ENCODE measurements at places on chromosomes 3 and 15. TPM values are rescaled to one million over a fixed set of nuclear protein-coding genes. Genes with fewer than 3 reads are reported as not detected.

DNA sequence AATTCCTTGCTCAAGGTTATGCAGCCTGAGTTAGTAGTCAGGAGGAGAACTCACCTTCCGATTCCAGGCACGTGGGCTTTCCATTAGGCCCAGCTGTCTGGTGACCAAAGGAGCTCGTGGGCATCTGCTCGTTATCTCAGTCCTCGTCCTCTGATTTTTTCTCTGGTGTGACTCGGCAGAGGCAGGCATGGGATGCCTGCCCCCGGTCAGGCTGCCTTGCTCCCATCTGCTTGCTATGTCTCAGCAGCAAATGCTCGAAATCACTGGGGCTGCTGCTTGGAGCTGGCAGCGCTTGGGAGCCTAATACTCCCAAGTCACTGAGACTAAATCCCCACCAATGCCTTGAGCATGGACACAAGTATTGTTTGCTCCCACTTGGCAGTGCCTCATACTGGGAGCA lies 84.5 kb upstream of the NMNAT3 start:
- H3K4me3 ChIP-seq, result no peak overlapping the region
- no peaks in the 10 kb centered on the region for H3K27me3 ChIP-seq
- no peak overlapping the region for H3K27ac ChIP-seq
- H3K4me1 ChIP-seq, result peaks cover 2% of the 10 kb centered on the region
- H3K36me3 ChIP-seq, result no peaks in the 10 kb centered on the region

Gene DPPA2
- not detected for total RNA-seq

DNA sequence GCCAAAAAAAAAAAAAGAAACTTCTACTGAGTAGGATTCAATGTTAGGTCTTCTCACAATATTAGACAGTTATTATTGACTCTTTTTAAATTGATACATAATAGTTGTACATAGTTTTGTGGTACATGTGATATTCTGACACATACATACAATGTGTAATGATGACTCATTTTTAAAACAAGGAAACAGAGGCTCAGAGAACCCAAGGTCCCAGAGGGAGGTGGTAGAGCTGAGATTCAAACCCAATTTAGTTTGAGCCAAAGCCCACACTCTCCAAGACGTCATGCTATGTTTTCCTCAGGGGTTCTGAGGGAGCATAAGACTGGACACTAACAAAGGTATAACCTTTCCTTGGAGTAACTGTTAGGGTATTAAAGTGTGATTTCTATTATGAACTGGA lies 40.6 kb downstream of the MYO5C start:
- DNase-seq, result no peak
- H3K36me3 ChIP-seq, result no peaks in the 10 kb centered on the region
- no peak overlapping the region for H3K4me3 ChIP-seq
- no peaks in the 10 kb centered on the region for H3K27me3 ChIP-seq

DNA sequence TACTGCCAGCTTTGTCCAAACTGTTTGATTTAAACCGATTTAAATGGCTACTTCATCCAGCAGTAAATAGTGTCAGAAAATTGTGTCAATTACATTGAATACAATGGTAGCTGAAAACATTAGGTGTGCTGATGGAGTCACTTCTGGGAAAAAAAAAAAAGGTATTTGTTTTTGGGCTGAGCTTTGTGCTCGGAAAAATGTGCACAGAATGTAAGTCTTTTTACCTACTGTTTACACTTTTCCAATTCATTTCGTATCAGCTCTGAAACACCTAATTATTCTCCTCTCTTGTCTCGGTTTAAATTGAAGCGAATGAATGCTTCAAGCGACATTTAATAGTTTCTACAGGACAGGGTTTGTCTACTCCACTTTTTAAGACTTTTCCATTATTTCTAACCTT lies 1078.4 kb downstream of the ROBO1 start:
- H3K27ac ChIP-seq, result no peak overlapping the region
- no peak overlapping the region for H3K4me3 ChIP-seq
- no peaks in the 10 kb centered on the region for H3K36me3 ChIP-seq

Gene MELTF
- total RNA-seq, result 6.4 TPM

- H3K27ac ChIP-seq, result no peak overlapping the region
- no peak overlapping the region for H3K4me3 ChIP-seq
- peaks cover 68% of the 10 kb centered on the region for H3K36me3 ChIP-seq
- H3K27me3 ChIP-seq, result no peaks in the 10 kb centered on the region
- H3K4me1 ChIP-seq, result peaks cover 29% of the 10 kb centered on the region
- DNase-seq, result no peak
These were observed 75.8 kb downstream of the SATB1 start for GRCh38 chr3:18349197-18349798.

DNA sequence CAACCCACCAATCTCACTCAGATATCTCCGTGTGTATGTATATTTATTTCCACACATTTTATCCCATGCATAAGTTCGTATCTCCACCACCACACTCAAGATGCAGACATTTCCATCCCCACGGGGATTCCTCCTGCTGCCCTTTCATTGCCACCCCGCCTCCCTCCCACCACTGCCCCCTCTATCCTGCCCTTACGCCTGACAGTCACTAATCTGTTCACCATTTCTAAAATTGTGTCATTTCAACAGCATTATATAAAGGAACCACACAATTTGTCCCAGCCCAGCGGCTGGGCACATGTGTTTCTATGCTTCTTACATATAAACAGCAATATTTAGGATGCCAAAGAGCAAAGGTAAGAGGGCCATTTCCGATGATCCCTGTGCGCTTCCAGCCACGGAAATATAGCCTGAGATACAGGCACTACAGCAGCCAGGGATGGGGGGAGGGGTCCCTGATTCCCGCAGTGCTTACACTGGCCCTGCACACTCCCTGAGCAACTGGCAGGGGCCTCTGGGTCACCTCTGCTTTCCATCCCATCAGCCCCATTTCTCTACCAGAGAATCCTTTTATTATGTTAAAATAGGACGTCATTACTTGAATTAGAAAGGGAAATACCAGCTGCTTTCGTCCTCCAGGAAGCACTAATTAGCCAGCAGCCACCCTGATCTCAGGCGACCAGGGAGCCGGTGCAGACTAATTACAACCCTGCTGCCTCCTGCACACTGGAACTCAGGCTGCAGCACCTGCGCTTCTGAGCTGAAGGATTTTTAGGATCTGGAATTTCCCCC lies 372.0 kb upstream of the ATP10A start:
- H3K27ac ChIP-seq, result no peak overlapping the region
- no peaks in the 10 kb centered on the region for H3K27me3 ChIP-seq
- DNase-seq, result no peak
- H3K36me3 ChIP-seq, result no peaks in the 10 kb centered on the region
- H3K4me3 ChIP-seq, result no peak overlapping the region
- H3K4me1 ChIP-seq, result no peaks in the 10 kb centered on the region

DNA sequence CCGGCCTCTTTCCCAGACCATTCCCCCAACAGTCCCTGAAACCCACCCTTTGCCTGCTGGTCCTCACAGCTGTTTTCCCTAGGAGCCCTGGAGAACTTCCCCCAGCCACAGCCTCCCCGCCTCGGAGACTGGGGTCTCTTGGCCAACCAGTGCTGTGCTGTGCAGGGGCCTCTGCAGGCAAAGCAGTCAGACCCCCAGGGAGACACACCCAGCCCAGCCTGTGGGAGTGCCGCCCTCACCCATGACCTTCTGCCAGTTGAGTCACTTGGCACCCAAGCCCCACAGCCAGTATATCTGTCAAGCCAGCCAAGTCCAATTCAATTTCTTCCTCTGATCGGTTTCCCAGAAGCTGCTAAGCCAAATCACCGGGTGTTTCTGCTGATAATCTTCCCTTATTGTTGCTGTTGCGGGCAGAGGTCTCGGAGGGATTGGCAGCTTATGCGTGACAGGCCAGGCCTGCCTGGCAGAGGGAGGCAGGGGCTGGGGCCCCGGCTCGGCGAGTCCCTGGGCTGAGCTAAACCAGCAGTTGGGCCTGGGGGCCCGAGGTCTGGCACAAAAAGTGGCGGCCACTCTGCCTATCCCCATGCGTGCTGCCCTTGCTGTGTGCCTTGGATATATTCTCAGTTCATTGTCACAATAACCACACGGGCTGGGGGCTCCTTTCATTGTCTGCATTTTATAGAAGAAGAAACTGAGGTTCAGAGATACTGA lies 65.6 kb upstream of the SLC6A1 start:
- H3K27ac ChIP-seq, result no peak overlapping the region
- no peaks in the 10 kb centered on the region for H3K36me3 ChIP-seq
- DNase-seq, result no peak
- no peaks in the 10 kb centered on the region for H3K4me1 ChIP-seq
- H3K27me3 ChIP-seq, result peaks cover 18% of the 10 kb centered on the region
- no peak overlapping the region for H3K4me3 ChIP-seq

Gene ITPKA
- not detected for total RNA-seq

DNA sequence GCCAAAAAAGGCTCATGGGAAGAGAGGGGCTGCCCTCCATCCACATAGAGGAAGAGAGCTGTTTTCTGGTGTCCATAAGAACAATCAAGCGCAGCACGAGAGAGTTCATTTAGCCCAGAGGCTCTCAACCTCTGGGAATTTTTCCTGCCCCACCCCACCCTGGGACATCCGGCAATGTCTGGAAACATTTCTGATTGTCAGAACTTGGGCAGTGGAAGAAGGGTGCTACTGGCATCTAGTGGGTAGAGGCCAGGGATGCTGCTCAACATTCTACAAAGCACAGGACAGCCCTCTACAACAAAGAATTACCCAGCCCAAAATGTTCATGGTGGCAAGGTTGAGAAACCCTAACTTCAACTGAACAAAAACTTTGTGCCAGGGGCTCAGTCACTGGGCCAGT lies 92.9 kb downstream of the RAB11A start:
- peaks cover 19% of the 10 kb centered on the region for H3K27me3 ChIP-seq
- H3K27ac ChIP-seq, result no peak overlapping the region
- no peaks in the 10 kb centered on the region for H3K4me1 ChIP-seq
- H3K4me3 ChIP-seq, result no peak overlapping the region
- no peaks in the 10 kb centered on the region for H3K36me3 ChIP-seq
- DNase-seq, result no peak

Gene CELSR3
- 8.6 TPM for total RNA-seq

Gene THRB
- not detected for total RNA-seq

All from activated CD4-positive, alpha-beta T cell treated with anti-CD3 and anti-CD28 coated beads, Interleukin-2, amount 10 ng/mL, durations not matched to agents 7 days and 5 days (primary cell).